ENCODE measurements at places on chromosomes 16 and 17.

DNA sequence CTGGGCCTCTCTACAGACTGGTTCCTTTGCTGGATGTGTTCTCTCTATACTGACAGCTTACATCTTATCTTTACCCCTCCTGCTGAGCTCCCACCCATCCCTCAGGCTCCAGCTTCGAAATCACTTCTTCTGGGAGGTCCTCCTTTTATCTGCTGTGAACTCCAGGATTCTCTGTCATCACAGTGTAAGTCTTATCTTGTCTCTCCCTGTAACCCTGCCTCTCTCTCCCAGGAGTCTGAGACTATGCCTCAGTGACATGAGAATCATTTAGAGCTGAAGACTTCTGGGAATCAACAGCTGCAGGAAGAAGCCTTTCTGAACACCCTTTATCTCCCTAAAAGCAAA lies 148.1 kb upstream of the HS3ST3A1 start:
- no peak for DNase-seq

GRCh38 chr17:45430006-45430737 lies 2.5 kb downstream of the ARHGAP27 start:
- no peak for DNase-seq

- no peak for DNase-seq
Observed at GRCh38 chr17:6072157-6072556, 2.0 kb downstream of the WSCD1 start.

DNA sequence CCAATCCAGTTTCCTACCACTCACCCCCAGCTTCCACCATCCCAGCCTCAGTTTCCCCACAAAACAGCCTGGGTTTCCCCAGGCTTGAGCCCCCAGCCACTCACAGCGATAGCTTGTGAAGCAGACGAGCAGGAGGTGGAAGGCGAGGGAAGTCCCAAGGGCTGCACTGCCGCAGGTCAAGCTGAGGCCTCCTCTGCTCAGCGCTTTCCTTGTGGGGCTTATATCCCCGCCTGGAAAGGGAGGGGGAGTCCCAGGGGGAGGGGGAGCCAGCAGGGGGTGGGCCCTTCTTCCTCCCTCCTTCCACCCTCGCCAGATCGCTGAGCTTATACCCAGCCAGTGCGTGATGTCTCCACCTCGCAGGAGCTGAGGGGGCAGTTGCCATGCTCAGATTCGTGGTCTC lies at the start of gene PYY:
PYY (minus strand) TSS at position 195 of the 400 bp plus-strand sequence. CDS start 457 bp downstream, outside the sequence.
- no peak for DNase-seq

- no peak for DNase-seq
Observed at GRCh38 chr16:56936491-56936890, 4.5 kb downstream of the HERPUD1 start.

- DNase-seq: no peak
Observed at GRCh38 chr16:25625620-25626019, 66.1 kb upstream of the HS3ST4 start.

DNA sequence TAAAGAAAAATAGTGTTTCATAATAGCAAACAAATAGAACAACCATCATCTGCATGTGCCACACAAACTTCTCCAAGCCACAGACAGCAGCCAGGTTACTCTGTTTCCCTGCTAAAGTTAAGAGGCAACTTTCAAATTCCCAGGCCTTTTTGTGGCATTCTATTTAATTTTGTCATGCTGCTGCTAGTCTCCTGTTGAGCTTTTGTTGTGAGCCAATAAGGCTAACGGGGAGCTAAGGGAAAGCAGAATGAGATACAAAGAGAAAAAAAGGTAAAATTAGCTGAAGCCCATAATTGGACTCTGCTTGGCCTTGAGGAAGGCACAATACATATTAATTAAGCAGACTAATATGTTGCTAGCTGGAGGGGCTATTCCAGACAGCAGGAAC lies 74.7 kb upstream of the GNAO1 start:
- DNase-seq: no peak

- DNase-seq: no peak
Observed at GRCh38 chr17:70929226-70929625, 759.9 kb downstream of the KCNJ2 start.

GRCh38 chr16:81170824-81171223 lies 67.7 kb upstream of the BCO1 start:
- DNase-seq: no peak

DNA sequence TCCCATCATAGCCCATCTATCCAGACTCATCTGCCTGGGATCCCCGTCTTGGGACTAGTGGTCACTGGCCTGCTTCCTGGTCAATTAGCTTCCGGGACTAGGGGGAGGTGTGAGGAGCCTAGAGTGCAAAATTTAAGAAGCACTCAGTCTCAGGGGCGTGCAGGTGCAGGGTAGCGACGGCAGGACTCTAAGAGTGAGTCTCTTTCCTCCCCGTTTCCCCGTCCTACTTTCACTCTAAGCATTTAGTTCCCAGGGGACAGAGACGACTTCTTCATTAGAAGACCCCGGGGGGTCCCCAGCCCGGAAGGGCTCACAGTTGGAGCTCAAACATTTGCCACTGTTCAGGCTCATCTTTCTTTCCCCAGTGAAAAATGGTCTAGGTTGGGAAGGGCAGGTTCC lies 677 bp upstream of the ZNHIT3 start:
- DNase-seq: no peak

DNA sequence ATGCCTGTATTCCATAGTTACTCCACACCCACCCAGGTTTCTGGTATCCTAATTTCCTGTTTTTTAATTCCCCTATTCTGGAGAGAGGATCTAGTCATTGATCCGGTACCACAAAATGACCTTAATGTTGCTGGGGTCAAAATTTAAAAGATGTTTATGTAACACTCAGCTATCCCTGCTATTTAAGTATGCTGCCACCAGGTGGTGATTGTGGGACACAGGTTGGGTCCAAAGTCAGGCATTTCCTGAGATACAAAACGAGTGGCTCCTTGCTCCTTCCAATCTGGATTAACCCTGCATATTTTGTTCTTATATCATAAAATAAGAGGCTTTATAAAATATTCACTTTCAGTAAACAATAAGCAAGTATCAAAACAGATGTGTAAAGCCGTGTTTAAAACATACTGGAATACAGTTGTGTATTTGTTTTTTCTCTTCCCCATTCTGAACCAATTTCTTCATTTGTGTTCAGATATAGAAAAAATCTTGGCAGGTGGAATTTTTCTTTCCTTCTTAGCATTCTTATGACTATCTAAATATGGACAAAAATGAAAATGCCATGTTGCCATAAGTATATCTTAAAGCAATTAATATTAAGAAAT lies 16.3 kb downstream of the HS3ST4 start:
- DNase-seq: no peak

DNA sequence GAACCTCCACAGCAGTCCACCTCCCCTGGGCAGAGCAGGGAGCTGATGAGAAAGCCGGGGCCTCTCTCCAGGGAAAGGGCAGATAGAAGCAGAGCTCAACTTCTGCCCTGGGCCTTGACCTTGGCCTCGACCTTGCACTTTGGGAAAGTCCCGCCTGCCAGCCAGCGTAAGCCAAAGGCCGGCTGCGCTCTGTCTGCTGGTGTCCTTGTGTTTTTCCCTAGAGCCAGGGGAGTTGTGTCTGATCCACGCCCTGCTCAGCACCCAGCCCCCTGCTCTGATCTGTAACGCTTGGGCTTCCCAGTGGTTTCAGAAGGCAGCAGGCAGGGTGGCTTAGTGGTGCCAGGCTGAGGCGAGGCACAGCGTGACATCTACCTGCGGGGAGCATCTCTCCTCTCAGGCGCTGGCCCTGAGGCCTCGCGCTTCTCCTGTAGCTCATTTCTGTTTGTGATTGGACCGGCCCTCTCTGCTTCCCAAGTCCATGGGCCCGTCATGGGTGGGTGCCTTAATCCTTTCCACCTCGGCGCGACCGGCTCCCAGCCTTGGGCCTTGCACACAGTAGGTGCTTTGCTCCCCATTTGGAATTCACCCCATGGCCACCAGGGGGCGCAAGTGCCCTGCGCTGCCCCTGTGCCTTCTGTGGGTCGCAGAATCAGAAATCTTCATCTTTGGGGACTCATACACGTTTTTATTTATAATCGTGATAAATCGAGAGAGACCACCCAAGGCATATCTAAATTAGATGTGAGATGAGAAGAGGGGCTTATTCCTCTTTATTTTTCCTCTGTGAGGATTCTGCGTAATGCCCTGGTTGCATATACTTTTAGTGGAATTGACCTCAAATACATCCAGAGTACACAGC lies 24.2 kb downstream of the SGSH start:
- DNase-seq: peak; percentile 24

DNA sequence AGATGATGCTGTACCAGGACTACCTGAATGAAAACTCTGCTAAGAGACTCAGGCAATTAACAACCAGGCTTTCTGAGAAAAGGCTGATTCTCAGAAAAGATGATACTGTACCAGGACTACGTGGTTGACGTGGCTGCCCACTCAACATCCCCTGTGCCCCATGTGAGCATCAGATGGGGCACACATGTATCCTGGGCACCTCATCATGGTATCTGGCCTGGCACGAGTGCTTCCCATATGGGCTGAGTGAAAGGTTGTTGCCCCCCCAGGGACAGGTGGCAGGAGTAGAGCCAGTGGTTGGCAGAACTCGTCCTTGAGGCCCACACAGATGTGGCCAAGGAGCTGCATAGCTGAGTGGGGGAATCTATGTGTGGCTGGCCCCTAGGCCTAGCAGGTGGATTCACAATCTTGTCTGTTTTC lies 3.5 kb upstream of the CES4A start:
- no peak for DNase-seq

DNA sequence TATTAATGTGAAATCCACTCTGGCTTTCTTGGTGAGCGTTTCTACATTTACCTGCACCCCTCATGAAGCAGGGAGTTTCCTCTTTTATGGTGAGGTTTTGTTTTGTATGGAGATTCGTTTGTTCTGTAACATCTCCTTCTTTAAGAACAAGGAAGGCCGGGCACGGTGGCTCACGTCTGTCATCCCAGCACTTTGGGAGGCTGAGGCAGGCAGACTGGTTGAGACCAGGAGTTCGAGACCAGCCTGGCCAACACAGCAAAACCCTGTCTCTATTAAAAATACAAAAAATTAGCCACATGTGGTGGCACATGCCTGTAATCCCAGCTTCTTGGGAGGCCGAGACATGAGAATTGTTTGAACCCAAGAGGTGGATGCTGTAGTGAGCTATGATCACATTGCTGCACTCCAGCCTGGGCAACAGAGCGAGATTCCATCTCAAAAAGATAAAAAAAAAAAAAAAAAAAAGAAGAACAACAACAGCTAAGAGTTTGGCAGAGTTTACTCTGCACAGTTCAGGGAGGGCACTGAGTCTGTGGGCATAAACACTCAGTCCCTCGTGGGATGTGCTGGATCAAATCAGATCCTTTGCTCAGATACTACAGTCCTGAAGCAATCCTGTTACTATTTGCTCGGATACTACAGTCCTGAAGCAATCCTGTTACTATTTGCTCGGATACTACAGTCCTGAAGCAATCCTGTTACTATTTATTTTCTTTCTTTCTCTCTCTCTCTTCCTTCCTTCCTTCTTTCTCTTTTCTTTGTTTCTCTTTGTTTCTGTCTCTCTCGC lies 28.9 kb downstream of the ADCY9 start:
- no peak for DNase-seq

- no peak for DNase-seq
Observed at GRCh38 chr17:32471652-32472051, 15.1 kb upstream of the CDK5R1 start.

DNA sequence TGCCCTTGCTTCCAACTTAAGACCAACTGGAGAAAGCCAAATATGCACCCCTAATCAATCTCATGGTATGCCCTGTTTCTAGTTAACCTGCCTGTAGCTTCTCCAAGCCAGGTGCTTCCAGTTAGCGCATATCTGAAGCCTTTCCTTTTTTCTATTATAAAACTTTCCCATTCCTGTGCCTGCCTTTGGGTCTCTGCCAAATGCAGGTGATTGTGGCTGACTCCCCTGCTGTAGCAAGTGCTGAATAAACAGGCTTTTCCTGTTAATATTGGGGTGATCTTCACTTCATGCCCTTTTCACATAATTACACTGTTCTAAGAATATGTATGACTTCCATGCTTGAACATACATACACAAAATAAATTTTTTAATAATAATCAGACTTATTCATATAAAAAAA lies 207.4 kb downstream of the TANC2 start:
- no peak for DNase-seq

- no peak for DNase-seq
Observed at GRCh38 chr17:1553354-1554266, 9.0 kb downstream of the PITPNA start.

DNA sequence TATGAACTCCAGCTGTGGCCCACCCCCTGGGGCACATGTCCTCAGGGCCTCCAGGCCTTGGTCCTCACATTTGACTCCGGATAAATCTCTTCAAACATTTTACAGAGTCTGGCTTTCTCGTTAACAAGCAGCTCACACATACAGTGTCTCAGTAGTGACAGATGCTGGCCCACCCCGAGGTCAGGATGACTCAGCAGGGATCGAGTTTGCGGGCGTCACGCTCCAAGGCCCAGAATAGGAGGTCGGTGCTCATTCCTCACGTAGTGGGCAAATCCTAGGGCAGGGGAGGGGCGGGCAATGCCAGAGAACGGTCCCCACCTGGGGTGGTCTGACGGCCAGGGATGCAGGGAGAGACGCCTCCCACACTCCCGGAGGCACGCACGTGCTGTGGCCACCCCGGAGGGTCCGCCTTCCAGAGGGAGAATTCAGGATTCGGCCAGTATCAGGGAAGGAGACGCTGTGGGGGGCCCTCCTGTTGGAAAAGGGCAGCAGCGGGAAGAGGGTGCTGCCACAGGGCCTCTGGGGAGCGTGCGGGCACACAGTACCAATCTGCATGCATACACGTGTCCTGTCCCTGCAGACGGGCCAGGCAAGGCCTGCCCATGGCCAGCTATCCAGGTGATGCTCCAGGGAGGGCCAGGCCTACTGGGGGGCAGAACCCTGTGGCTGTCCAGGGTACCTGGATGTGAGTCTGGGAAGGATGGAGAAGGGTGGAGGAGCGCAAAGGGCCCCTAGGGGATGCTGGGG lies 8.6 kb downstream of the SLC7A5 start:
- no peak for DNase-seq

DNA sequence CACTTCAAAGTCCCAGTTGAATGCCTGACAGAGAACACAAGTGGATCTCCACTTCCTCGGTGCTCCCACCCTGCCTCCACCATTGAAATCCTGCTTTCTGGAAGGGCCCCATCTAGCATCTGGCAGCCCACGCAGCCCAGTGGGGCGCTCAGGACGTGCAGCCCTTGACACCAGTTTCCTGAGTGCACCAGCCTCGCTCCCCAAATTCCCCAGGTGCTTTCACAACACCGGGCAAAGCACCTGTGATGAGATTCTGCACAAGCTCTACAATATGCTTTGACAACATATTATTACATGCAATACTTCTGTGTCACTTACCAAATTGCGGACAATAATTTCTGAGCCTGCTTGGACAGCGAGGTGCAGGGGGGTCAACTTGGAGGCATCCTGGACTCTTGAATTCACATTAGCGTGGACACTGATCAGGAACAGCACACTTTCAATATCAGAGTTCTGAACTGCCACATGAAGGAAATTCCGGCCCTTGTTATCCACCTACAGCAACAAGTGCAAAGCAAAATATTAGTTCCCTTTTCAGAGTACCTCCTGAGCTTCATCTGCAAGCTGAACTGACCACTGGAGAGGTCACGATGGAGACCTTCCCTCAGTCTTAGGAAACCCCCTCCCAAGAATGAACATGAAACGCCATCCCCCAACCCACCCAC lies 33.9 kb downstream of the CYB5D2 start:
- DNase-seq: no peak

DNA sequence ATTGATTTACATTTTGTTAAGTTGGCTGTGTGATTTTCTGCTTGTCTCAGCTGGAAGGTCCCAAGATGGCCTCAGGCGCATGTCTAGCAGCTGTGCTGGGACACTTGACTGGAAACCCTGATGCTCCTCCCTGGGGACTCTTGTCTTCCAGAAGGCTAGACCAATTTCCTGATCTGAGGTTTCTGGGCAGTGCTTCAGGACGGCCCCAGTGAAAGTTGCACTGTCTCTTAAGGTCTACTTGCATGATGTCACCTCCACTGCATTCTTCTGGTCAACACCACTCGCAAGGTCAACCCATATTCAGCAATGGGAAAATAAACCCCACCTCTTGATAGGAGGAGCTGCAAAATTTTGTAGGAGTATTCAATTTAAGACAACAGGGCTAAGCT lies 116.0 kb downstream of the SALL1 start:
- no peak for DNase-seq
